ENCODE measurements at places on chromosomes 12 and 14.

- peak; percentile 73 for DNase-seq
Measured at GRCh38 chr14:73741386-73741875, 27.2 kb upstream of the PNMA1 start.

GRCh38 chr12:118103201-118103600 is 610 bp downstream of the VSIG10 start:
- DNase-seq = peak; percentile 13

DNA sequence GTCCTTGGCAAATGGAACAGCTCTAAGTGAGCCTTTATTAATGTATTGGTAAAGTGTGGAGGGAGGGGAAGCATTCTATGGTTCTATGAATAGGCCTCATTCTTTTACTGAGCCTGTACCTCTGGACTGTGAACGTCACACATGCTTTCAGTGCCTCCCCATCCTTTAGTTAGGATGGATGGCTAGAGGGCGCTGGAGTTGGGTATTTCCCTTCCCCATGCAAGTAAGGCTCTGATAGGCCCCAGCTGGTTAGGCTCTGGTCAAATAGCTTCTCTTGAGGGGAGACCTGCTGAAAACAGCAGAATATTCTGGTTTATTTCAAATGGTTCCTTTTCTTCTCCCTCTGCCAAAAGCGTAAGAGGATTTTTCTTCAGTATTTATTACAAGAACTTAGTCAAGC is 860.9 kb upstream of the MDGA2 start:
- no peak for DNase-seq

DNA sequence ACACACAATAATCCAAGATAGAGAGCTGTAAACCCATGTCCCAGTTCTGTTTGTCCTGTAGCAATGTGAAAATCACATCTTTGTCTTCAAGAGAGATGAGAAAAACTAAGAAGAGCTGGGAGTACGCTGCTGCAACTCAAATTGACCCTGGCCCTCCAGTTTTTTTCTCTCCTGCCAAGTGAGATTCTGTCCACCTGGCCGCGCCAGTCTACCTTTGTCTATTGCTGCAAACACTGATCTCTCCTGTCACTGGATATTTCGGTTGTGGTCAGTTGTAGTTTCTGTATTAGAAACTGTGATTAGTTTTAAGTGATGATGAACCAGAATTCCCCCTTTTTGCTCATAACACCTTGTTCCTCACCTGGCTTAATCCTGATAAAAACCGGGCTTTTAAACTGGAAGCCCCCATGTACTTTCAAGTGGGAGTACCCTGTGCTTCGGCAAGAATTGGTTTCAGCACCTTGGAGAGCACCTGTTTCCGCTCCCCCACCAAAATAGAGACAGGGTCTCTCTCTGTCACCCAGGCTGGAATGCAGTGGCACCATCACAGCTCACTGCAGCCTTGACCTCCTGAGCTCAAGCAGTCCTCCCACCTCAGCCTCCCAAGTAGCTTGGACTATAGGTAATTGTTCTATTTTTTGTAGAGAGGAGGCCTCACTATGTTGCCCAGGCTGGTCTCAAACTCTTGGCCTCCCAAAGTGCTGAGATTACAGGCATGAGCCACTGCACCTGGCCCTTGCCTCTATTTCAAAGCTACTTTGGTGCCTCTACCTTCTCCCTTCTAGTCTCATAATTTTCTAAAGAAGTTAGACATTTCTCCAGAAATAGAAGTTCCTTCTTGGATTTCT is 156.8 kb downstream of the PHETA1 start:
- DNase-seq = no peak

DNA sequence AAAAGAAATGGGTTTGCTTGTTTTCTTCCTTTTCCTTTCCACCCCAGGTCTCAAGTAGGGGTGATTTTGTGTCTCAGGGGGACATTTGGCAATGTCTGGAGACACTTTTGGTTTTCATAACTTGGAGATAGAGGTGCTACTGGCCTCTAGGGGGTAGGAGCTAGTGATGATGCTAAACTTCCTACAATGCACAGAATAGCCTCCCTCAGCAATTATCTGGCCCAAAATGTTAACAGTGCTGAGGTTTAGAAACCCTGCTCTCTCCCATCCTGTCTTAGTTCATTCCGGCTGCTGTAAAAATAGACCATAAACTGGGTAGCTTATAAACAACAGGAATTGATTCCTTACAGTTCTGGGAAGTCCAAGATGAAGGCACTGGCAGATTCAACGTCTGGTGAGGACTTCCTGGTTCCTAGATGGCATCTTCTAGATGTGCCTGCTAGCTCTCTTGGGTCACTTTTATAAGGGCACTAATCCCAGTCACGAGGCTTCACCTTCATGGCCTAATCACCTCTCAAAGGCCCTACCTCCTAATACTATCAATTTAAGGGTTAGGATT is 7.4 kb upstream of the GAS2L3 start:
- no peak for DNase-seq

DNA sequence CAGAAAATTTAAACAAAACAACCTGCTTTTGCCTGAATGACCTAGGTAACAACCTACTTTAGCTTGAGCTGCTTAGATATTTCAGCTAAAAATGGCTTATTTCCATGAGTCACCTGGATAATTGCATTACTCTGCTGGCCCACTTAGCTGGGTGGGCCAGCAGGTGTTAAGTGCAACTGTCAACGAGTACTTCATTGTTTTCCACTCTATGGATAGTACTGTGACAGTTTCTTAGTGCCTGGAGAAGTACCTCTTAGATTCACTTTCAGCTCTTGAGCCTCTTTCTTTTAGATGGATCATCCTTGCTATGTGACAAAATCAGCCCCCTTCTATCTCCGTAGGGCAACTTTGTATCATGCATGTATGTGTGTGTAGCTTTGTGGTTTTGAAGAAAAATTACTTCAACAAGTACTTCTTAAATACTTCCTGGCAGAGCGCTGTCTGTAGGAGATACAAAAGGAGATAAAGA is 368.2 kb upstream of the ATP2B1 start:
- no peak for DNase-seq

DNA sequence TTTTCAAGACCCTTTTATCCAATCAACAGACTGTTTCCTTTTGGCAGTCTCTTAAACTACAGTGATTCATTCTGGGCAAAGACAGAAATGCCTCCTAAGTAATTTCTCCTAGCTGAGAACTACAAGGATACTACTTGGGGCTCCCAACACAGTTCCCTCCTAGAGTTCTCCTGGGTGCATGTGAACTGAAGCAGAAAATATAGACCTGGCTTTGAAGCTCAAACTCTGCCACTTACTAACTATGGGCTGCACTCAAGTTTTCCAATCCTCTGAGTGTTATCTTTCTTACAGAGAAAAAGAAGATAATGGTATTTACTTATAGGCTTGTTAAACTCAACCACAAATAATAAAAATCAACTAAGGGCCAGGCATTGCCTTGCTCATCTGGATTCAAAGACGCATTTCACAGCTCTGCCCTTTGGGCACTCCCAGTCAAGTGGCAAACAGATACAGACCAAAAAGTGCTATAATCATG is 97.6 kb downstream of the EFCAB11 start:
- no peak for DNase-seq

- DNase-seq = no peak
Measured at GRCh38 chr14:104256025-104256424, 117.6 kb downstream of the KIF26A start.

DNA sequence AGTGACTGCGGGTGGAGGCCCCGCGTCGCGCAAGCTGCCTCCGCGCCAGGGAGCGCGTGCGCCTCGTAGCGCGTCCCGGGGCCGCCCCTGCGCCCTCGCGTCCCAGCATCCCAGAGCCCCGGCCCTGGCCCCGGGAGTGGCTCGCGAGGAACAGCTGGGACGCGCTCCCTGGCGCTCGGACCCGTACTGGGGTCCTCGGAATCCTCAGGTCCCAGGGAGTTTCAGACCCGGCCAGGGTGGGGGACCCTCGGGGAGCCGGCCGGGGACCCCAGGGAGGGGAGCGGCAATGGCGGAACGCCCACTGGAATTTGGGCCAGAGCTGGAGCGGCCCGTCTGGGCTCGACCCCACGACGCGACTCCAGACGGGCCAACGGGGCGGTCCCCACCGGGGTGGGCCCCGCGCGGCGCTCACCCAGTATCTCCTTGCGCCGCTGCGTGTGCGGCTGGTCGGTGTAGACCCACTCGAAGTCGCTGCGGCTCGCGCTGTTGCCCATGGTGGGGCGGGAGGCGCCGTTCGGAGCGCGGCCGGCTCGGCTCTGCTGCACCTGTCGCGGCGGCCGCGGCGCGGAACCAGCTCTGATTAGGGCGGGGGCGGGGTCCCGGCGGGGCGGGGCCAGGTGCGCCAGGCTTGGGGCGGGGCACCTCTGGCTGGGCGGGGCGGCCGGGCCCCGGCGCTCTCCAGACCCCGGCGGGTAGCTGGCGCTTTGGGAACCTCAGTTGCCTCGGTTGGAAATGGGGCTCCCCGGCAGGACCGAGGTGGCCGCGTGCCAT is at the start of gene DEGS2:
DEGS2 (minus strand) TSS at position 552 of the 771 bp plus-strand sequence; CDS start at position 494, 58 bp downstream.
- DNase-seq = peak; percentile 68

- no peak for DNase-seq
Measured at GRCh38 chr12:116244001-116244400, 33.5 kb downstream of the MED13L start.

- DNase-seq = no peak
Measured at GRCh38 chr12:15216036-15216889, 5.0 kb downstream of the RERG start.

GRCh38 chr12:57384478-57384877 is 46.4 kb downstream of the R3HDM2 start:
- DNase-seq = no peak

- no peak for DNase-seq
Measured at GRCh38 chr14:71985538-71986189, 53.4 kb downstream of the RGS6 start.

GRCh38 chr12:106049546-106049945 is 89.2 kb downstream of the NUAK1 start:
- DNase-seq = no peak

DNA sequence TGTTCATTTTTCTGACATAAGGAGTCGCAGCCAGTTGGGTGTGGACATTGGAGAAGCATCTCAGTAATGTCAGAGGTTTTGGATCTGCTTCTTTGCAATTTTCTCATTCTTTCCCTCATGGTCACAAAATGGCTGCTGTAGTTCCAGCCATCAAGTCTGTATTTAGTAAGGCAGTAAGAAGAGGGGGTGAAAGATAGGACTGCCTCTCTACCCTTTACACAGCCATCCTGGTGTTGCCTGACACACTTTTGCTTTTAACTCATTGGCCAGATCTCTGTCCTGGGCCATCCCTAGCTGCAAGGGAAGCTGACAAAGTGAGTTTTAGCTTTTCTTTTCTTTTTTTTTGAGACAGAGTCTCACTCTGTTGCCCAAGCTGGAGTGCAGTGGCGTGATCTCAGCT is 66.2 kb downstream of the EID3 start:
- DNase-seq = no peak

GRCh38 chr14:51488569-51489220 is 163.0 kb upstream of the FRMD6 start:
- no peak for DNase-seq

- DNase-seq = peak; percentile 70
Measured at GRCh38 chr14:89429199-89430181, 12.5 kb upstream of the FOXN3 start.

DNA sequence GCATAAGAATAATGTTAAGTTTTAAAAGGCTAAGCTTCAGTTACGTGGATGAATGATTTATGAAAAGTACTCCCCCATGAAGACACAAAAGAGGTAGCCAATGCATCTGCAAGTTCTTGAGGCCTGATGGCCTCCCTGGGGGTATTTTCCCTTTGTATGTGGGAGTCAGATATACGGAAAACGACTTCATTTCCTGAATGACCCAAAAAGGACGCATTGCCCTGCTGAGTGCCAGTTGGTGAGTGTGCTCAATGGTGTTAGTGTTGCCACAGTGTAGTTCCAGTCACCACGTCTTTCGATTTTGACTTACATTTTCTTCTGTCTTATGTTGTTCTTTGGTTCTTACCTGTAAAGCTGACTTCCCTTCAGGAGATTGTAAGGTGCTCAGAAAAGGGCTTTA is 8.0 kb downstream of the ETV6 start:
- DNase-seq = no peak

GRCh38 chr14:60482743-60483142 is 3.1 kb downstream of the C14orf39 start:
- no peak for DNase-seq

GRCh38 chr12:53973236-53974042 is 513 bp downstream of the HOXC11 start:
- no peak for DNase-seq

- DNase-seq = no peak
Measured at GRCh38 chr12:15728118-15728598, 61.0 kb downstream of the EPS8 start.

DNA sequence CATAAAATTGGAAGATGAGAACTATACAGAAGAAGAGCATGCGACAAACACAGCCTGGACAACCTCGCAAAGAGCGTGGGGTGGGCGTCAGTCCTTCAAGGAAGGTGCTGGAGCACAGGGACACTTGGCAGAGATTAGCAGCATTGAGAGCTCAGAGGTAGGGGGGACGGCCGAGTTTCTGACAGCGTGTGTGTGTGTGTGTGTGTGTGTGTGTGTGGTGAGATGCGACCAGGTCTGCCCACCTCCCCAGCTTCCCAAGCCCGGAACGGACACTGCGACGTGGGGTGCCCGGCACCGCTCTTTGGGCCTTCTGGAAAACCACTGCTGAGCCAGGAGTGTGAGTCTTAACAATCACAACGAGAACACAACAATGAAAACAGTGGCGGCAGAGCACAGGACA is 17.9 kb upstream of the FBXO21 start:
- no peak for DNase-seq

DNA sequence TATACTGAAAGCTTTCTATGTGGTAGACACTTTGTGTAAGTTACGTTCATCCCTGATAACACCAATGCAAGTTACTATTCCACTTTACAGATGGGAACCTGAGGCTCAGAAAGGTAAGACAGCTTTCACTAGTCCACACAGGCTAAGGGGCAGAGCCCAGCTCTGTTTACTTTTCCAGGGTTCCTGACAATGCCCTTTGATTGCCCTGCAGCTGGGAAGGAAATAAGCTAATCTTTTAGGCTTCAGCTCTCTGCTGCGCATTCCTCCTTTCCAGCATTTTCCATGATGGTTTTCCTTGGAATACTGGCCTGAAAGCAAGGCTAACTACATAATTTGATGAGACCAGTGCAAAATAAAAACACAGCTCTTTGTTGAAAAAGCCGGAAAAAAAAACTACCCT is 185.7 kb upstream of the BTG1 start:
- DNase-seq = no peak

- no peak for DNase-seq
Measured at GRCh38 chr14:89146274-89146673, 270.8 kb downstream of the FOXN3 start.

DNA sequence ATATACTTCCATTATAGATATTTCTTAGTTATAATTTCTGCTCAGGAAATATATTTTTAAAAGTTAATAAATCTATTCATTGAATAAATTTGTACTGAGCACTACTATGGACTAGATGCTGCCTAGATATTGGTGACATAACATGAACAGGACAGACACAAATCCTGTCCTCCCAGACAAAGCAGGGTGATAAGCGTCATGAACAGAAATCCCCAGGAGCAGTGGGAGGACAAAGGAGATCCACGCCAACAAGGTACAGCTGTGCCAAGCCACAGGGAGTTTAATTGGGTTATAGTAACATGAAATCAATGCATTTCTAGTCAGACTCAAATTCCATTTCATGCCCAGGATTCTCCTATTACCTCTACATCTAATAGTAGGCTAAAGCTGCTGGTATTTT is 171.8 kb upstream of the CPNE8 start:
- no peak for DNase-seq

All from activated naive CD4-positive, alpha-beta T cell treated with anti-CD3 and anti-CD28 coated beads, Interleukin-2, amount 50 U/mL, for 16 hours (primary cell).